ENCODE measurements at places on chromosomes 12 and 14. TPM values are rescaled to one million over a fixed set of nuclear protein-coding genes. Genes with fewer than 3 reads are reported as not detected.

Gene POU6F1
- 1.3 TPM for total RNA-seq

Gene TMEM229B
- total RNA-seq: 0.07 TPM

DNA sequence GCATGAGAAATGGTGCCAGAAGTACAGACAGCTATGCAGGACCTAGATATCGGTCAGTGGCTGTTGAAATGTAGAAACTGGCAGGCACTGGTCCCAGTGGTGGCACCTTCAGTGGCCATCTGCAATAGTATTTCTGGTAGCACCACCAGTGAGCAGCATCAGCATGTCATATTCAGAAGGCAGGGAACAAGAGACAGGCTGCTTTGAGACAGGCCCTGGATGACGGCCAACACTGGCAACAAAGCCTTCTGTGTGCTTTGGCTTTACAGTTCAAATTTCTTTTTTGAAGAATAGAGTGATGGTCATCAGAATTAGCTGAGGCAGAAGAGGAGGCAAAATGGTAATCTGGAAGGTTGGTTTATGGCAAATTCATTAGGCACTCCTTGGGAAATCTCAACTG is 273.4 kb upstream of the SLC16A7 start:
- no peak for DNase-seq

DNA sequence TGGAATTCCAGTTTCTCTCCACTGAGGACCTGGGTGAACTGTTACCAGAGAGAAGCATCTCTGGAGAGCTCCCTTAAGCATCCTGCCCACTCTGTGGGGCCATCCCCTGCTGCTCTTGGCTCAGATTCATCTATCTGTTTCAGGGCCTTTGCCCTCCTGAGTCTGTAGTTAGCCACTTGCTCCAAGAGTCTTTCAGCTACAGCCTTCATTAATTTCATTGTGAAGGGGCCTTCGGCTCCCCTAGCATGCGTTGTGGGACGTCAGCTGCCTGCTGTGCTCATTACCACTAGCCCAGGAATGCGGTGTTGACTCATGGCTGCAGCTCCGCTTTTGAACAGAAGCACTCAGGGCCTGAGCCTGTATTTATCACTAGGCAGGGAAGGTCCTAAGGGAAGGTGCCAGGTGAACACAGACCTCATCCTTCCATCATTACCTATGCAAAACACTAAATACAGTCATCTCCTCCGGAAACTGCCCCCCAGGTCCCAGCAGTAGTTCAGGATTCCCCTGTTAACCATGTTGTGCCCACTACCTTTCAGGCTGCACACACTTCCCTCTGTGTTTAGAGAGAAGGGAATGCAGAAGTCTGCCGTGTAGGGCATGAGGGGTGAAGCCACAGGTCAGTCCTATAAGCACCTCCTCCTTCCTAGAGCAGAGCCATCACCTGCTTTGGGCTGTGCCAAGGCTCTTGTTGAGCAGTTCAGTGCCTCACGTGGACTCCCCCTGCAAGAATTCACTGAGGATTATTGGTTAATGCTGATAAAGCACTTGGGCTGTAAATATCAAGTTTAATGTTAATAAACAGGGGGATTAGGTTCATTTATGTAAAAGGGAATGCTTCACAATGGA is 191.4 kb downstream of the CACNA1C start:
- no peak for DNase-seq

DNA sequence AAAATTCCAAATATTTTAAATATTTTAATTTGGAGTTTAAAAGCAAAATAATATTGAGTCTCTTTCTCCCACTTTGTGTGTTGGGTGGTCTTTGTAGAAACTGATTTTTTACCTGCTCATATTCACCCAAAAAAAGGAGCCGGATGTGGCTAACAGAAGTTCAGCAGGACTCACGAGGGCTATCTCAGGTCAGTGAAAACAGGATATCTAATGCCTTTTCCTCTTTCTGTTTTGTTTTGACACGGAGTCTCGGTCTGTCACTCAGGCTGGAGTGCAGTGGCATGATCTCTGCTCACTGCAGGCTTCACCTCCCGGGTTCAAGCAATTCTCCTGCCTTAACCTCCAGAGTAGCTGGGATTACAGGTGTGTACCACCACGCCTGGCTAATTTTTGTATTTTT is 30.8 kb downstream of the COA8 start:
- DNase-seq: no peak

- no peak for DNase-seq
Measured at GRCh38 chr12:52802442-52802841, 6.5 kb upstream of the KRT3 start.

GRCh38 chr12:1839464-1839863 is 19.1 kb downstream of the LRTM2 start:
- no peak for DNase-seq

DNA sequence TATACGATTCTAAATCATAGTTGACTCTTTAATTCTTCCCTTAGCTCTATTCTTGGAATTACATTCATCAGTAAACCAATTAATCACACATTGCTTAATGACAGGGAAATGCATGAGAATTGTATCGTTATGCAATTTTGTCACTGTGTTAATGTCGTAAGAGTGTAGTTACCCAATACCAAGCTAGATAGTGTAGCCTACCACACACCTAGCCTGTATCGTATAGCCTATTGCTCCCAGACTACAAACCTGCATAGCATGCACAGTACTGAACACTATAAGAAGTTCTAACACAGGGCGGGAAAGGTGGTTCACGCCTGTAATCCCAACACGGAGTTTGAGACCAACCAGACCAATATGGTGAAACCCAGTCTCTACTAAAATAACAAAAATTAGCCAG is 24.7 kb downstream of the HNRNPC start:
- no peak for DNase-seq
